DMS79 treated with DMSO at 0.1 percent for 48 hours (cell line): ENCODE measurements at places on chromosomes 2 and 18.

DNA sequence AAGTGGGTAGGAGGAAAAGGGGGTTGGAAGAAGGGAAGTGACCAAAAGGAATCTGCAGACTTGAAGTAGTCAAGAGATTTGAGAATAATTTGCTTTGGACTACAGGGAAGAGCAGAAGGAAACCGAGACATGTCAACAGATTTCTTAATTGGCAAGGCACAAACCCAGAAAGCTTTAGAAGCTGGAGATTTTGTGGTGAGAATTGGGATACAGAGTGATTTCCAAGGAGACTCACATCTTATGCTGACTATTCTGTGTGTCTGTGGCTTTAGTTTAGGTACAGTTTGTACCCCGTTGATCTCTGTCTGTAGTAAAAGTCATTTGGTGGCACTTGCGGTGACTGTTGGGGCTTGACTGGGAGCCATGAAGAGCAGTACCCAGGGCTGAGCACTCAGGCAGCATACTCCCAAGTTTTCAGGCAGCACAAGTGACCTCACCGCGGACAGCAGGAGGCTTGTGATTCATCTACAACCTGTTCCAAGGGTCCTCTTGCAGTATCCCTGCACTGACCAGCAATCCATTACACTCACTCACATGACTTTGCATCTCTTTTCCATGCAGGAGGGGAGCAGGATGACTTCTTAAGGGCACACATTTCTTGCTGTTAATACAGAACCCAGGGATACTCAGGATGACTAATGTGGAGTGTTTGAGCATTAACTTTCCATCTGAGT, 97.1 kb upstream of the TNP1 start:
- DNase-seq, result no peak

DNA sequence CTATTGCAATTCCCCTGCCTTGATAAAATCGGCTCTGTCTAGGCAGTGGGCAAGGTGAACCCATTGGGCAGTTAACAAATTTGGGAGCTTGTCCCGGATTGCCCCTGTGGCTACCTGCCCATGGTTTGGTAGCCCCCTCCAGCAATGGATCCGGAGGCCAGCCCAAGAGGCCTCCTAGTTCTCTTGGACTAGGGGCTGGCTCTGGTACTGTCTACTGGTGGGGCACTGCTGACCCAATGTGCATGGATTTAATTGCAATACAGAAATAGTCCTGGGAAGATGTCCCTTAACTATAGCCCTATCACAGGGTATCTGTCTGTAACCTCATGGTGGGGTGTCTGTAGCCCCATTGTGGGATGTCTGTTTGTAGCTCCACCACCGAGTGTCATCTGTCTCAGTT, 37.5 kb upstream of the SH3RF3 start:
- DNase-seq, result no peak

DNA sequence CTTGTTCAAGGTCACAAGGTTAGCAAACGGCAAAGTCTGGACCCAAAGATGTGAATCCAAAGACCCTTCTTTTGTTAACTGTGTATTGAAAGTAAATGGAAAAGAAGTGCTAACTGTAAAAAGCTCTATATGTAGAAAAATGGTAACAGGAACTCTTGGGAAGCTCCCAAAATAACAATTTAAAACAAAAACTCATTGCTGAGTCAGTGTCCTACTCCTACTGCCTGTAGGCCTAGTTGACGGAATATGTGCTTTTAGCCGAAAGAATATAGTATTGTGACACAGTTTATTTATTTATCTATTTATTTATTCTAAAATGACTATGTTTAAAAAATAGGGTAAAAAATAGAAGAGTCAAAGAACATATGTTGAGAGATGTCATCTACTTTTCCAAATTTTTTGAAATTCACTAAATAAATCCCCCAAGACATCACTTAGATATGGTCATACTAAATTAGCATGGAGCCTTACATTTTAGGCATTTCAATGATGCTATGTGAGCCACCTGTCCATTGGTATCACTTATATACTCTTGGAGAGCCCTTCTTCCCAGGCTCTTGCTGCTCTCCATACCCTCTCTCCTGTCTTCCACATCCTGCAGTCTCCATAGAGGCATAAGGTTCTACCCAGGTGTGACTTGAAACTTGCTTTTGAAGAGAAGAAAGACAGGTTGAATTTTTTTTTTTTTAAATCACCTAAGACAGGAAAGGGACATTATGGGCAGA, 13.7 kb downstream of the COL5A2 start:
- no peak for DNase-seq

GRCh38 chr2:30865892-30866681, 58.8 kb upstream of the CAPN13 start:
- no peak for DNase-seq

GRCh38 chr2:145007093-145007959, 487.4 kb upstream of the ZEB2 start:
- DNase-seq, result peak; percentile 43

GRCh38 chr2:45776160-45776955, 124.9 kb downstream of the PRKCE start:
- no peak for DNase-seq

GRCh38 chr18:71304856-71305255, 1016.0 kb downstream of the SOCS6 start:
- no peak for DNase-seq

DNA sequence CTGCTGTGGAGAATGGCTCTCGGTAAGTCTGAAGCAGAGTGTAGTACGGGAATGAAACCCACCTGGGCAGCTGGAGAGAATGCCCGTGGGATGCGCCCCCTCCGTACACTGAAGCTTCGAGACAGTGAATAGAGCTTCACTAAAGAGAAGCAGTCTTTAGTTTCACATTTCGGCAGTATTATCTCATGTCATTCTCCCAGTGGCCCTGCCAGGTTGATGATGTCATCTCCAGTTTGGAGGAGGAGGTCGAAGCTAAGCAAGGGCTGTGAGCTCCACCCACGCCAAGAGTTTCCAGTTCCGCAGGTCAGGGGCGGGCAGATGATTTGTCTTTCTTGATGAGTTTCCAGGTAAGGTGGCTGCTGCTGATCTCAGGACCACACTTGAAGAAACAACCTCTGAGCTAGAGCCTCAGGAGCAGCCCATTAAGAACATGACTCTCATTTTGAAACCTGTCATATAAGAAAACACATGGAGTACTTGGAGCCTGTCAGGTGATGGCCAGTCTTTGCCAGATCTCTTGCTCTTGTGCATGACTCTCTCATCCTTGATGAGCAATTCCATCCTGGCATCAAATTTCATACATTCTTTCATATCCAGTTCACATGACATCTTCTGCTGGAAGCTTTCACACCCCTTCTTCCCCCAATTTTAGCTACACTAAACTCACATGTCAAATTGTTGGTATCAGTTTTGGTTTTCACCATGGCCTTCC, 475.0 kb downstream of the RNF144A start:
- DNase-seq, result no peak

GRCh38 chr2:169452080-169452479, 27.2 kb upstream of the BBS5 start:
- peak; percentile 50 for DNase-seq

GRCh38 chr2:158172719-158173118, 71.0 kb downstream of the UPP2 start:
- no peak for DNase-seq

DNA sequence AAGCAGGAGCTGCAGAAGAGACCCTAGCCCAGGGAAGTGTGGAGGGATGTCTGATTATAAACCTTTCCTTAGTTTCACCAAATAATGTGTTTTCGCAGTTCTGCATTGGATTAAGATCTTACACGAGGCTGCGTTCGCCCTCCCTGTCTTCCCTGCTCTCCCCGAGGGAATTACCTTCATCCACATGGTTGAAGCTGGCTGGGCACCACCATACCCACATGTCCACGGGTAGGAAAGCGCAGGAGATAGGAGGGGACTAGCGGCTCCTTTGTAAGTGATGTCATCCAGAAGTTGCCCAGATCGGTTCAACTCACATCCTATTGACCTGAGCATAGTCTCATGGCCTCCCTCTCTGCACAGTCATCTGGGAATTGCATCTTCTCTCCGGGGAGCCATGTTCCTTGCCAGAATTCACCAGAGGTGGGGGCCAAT, 1.1 kb downstream of the TTL start:
- peak; percentile 43 for DNase-seq

GRCh38 chr2:23314687-23315086, 70.3 kb upstream of the KLHL29 start:
- no peak for DNase-seq

DNA sequence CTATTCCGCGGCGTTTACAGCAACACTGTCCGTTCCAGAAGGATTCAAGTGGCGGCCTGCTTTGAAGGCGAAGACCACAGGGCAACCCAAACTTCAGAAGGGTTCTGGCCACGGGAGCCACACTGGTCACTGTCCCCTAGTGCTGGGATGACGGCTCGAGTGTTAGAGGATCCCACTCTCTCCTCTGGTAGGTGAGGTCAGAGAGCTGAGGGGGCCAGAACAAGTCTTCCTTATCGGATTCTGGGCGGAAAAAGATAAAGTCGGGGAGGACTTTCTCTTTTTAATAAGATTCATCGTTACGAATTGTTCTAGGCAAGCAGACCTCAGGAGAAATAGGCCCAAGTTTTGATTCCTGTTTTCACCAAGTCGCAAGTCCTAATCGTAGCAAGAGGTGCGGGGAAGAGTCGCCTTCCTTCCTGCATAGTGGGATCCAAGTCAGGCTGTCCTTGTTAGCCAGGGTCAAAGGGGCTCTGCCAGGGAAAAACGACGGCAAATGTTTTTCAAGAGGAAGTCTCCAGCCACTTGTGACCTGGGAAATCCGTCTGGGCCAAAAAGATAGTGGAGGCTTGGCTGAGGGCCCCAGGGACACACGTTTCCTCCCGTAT, 864 bp upstream of the MYL12A start:
- no peak for DNase-seq

DNA sequence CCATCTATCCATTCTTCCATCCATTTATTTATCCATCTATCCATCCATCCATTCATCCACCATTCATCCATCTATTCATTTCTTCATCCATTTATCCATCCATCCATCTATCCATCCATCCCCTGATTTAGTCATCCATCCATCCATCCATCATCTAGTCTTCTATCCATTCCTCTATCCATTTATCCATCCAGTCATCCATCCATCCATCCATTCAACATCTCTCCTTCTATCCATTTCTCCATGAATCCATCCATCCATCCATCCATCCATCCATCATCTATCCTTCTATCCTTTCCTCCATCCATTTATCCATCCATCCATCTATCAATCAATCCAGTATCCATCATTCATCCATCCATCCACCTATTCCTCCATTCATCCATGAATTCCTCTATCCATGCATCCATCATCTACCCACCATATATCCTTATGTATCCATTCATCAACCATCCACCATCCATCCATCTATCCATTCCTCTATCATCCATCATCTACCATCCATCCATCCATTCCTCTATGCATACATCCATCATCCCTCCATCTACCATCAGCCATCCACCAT, 185.0 kb downstream of the CELF4 start:
- DNase-seq, result no peak

DNA sequence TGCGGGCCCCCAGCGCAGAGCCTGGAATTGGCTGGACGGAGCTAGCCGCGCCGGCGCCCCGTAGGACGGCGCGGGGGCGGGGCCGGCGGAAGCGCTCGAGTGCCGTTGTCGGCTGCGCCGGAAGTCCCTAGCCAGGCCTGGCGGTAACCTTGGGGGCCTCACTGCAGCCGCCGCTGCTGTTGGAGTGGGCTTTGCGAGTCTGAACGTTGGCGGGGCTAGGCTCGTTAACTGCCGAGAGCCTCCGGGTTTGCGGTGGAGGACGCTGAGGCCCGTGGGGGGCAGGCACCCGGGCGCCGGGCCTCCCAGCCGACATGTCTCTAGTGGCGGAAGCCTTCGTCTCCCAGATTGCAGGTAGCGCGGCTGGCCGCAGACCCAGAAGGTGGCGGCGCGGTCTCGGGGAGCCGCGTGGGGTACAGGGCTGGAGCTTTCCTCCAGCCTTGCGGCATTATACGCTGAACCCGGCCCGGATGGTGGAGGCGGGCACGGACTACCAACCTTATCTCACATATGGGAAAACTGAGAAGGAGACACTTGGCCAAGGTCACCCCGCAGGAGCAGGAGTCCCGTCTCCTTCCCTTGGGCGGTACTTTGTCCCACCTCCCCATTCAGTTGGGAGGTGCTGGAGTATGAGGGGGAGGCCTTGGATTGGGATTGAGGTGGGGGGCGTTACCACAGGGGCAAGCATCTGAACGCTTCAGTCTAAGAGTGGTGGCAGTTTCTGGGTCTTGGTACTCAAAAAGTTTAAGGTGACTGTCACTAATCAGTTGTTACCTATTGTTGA, at the start of gene MTX2:
Gene MTX2 (plus strand): TSS at position 124 of the 781 bp plus-strand sequence. CDS start 188 bp downstream, at position 312.
- DNase-seq, result peak; percentile 86

- no peak for DNase-seq
These were observed 38.6 kb downstream of the FEZ2 start for GRCh38 chr2:36559221-36559942.

DNA sequence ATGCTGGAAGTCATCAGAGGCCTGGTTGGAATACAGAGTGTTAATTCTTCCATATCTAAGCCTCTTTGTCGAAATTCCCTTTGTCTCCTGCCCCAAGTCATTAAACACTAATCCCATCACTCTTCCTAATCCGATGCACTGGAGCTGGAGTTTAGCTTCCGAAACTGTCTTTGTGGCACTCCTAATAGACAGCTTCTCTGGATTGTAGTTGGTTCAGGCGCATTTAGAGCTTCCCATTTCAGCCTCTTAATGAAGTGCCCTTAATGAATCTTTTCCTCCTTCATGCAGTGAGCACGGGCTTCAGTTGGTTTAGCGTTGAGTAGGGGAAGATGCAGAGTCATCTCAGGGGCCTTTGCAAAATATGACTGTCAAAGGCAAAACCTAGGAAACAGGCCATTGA, 72.2 kb upstream of the MEIS1 start:
- peak; percentile 76 for DNase-seq

DNA sequence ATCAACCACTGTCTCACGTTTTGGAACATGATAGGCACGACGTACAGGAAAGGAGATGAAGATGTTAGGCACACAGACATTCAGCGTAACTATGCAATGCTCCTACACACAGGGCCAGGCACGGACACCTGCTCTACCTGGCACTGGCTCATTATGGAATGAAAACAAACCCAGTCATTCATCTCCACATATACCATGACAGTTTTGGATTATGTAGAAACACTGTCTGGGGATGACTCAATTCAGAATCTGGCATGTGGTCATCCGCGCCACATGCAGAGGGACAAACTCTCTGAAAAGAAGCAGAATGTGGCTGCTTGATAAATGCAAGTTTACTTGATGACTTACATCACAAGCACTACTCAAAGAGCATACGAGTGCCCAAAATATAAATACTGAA, 29.5 kb upstream of the NFU1 start:
- no peak for DNase-seq
